ENCODE measurements at places on chromosomes 6 and 20. TPM values are rescaled to one million over a fixed set of nuclear protein-coding genes. Genes with fewer than 3 reads are reported as not detected.

Gene TP53INP2
- total RNA-seq, result 13.9 TPM

Gene VSTM2L
- 25.0 TPM for total RNA-seq

Gene PCSK2
- 15.6 TPM for total RNA-seq

Gene OR2H2
- total RNA-seq, result not detected

Gene ME1
- total RNA-seq, result 17.9 TPM

Gene ALDH5A1
- total RNA-seq, result 17.5 TPM

Gene SLC13A3
- 10.1 TPM for total RNA-seq

Gene CDK5RAP1
- total RNA-seq, result 36.7 TPM

Gene TMEM200A
- total RNA-seq, result 31.0 TPM

Gene SYNDIG1
- 17.6 TPM for total RNA-seq
